NCI-H1048 (cell line): ENCODE measurements at places on chromosomes 4 and X.

DNA sequence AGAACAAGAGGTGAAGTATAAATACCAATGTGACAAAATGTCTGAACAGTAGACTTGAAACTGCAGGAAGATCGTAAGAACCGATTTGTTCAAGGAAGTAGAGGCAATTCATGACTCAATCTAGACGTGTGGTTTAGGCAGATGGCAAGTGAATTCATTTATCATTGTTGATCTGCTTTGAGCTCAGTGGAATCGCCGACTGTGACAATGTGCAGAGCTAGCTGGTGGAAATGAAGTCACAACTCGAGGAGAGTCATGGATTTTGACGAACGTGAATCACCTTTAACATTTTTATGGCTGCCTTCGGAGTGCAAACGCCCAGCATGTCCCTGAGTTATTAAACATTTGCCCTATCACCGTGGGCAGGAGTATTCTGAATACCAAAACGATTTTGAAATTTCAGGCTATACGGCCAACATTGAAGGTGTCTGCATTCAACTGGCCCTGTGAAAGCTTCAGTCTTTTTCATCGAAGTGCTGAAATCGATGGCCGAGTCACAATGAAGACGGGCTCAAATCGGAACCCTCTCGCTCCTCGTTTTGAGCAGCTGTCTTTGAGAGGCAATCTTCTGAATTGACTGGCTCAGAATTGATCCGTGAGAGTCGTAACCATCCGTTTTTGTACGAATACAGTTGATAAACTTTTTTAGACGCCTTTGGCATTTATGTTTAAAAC lies 689 bp upstream of the OGT start:
- DNase-seq = no peak

- no peak for DNase-seq
Measured at GRCh38 chrX:53377464-53377863, 45.0 kb downstream of the SMC1A start.

DNA sequence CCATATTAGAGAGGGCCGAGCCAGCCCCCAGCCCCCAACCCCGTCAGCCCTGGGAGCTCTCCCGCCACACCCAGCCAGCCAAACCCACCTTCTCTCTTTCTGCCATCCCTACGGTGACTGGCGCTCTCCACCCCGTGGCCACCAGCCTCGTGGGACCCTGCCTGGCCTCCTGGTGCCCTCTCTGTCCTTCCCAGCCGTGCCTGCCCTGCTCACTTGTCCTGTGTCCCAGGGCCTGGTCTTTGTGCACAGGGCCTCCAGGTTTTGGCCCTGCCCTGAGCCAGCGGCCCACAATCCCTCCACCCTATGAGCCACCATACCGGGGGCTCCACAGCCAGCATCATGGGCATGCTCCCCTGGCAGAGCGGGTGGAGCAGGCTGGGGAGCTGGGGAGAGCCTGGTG lies 77.4 kb downstream of the ABLIM2 start:
- no peak for DNase-seq

GRCh38 chr4:102560115-102560514 lies 59.0 kb downstream of the NFKB1 start:
- DNase-seq = no peak

DNA sequence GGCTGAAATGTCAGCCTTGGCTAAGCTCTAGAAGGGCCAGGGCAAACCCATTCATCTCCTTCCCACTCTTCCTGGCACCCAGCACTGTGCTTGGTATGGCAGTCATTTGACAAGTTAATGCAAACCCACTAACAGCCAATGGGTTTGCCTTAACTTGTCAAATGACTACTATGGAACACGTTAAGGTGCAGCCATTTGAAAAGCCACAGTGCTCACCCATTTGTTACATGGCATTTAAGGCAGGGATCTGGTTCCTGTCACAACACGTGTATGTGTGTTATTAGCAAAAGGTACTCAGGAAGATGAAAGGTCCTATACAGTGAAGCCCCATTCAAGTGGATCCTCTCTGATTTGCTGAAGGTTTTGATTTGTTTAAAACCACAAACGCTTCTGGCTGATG lies 7.2 kb downstream of the CRMP1 start:
- no peak for DNase-seq
